A549 treated with Hydrocortisone at 1 μM for 4 hours (cell line): ENCODE measurements at places on chromosomes 1 and 21. TPM values are rescaled to one million over a fixed set of nuclear protein-coding genes. Genes with fewer than 3 reads are reported as not detected.

GTF2B gene
- 22.9 to 28.6 TPM (median 24.9 TPM) in 5 replicates for total RNA-seq

VANGL2 gene
- 0.55 to 1.0 TPM (median 0.76 TPM) in 5 replicates for total RNA-seq

ZCCHC17 gene
- 22.3 to 28.7 TPM (median 24.3 TPM) in 5 replicates for total RNA-seq

PRRC2C gene
- total RNA-seq, result 58.5 to 90.6 TPM (median 71.0 TPM) in 5 replicates

GBP3 gene
- 0.73 to 2.4 TPM (median 1.1 TPM) in 5 replicates for total RNA-seq

PPP1R8 gene
- 37.4 to 43.6 TPM (median 37.6 TPM) in 5 replicates for total RNA-seq

TTC4 gene
- total RNA-seq, result 24.5 to 36.5 TPM (median 27.8 TPM) in 5 replicates

HAO2 gene
- 0.05 TPM in 1 of 5 replicates, not detected in the others for total RNA-seq

CFHR4 gene
- total RNA-seq, result not detected in 5 replicates

TIAM1 gene
- 0.57 to 1.1 TPM (median 0.88 TPM) in 5 replicates for total RNA-seq

C4BPA gene
- total RNA-seq, result 0.45 to 0.99 TPM (median 0.53 TPM) in 5 replicates
